Activated T-cell treated with anti-CD3 and anti-CD28 coated beads for 24 hours (primary cell): ENCODE measurements at places on chromosomes 7 and 10.

- no peak for DNase-seq
These were observed 17.1 kb downstream of the LRRN3 start for GRCh38 chr7:111108000-111108399.

GRCh38 chr7:17994079-17994850, 33.4 kb downstream of the PRPS1L1 start:
- no peak for DNase-seq

DNA sequence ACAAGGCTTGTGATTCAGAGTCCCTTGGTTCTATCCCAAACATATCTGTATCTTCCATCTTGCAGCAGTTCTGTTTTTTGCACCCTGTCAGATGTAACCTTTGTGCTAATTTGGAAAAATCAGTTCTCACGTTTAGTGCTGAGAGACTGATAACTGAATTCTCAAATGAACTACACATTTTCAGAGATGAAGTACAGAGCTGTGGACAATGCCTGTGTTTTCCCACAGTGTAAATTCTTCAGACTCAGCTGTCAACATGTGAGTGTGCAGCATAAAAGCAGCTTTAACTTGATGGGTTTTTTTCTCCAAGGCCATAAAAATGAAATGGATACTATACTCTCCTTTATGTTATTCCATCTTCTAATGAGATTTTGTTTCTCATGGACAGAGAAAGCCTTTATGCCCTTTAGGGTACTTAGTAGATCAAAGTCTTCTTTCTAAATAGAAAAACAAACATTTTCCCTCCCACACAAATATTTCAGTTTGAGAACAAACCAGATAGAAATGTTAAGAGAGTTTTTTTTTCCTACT, 150.9 kb downstream of the SEMA3A start:
- DNase-seq: no peak

DNA sequence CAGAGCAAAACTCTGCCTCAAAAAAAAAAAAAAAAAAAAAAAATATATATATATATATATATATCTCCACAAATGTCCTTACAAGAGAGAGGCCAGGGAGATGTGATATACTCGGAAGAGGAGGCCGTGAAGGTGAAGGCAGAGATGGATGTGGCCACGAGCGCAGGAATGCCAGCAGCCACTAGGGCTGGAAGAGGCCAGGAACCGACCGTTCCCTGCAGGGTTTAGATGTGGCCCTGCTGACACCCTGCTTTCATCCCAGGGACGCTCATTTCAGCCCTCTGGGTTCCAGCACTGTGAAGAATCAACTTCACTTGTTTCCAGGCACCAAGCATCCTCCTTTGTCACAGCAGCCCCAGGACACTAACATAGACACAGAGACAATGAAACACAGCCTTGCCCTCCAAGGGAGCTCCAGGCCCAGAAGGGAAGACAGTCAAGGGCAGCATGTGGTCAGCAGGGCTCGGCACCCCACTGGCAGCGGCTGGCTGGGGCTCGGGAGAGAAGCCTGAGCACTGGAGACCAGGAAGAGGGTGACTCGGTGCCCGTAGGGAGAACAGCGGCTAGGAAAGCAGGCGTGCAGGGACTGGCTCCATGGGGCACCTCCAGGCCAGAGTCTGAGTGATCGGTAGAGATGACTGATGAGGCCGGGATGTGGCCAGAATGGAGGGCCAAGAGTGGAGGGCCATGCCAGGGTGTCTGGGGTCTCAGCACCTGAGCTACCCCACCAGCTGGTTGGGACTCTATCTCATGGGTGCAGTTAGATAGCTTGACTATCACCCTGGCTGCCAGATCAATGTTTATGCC, 7.6 kb downstream of the WDR86 start:
- no peak for DNase-seq

DNA sequence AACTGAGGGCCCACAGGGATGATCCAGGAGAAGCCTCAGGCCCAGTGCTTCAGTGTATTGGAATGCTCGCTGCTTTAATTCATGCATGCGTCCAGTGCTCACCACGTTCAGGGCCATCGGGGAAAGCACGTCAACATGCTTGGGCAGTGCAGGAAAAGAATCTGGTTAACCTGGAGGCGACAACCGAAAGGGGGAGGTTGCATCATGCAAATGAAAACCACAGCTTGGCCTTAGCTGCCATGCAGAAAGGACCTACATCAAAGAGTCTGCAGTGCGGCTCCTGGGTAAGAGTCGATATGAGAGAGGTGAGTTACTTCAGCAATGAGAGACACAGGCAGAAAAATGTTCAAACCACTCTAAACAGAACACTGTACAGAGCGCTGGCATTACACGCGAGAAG, 440.1 kb downstream of the KCNMA1 start:
- no peak for DNase-seq
